ENCODE measurements at places on chromosomes 6 and 20. TPM values are rescaled to one million over a fixed set of nuclear protein-coding genes. Genes with fewer than 3 reads are reported as not detected.

- H3K4me1 ChIP-seq: no peaks in the 10 kb centered on the region
- no peaks in the 10 kb centered on the region for H3K36me3 ChIP-seq
- H3K27ac ChIP-seq: no peak overlapping the region
These were observed 28.8 kb upstream of the TSHZ2 start for GRCh38 chr20:52943185-52943841.

DNA sequence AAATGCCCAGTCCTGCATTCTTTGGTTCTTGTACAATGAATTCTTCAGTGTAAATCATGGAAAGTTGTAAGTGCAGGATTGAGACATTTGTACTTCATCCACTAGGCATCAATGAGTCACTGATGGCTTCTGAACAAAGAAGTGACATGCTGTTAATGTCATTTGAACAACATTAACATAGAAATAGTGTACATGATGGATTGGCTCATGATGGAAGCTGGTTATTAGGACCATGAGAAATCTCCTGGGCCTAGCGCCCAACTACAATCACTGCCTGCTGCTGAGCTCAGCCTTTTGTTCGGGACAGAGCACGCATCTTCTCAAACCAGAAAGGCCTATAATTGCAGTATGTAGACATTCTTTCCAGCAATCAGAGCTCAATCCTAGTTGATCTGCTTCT is 316.8 kb upstream of the TSHZ2 start:
- H3K36me3 ChIP-seq: no peaks in the 10 kb centered on the region
- no peak for DNase-seq
- H3K4me3 ChIP-seq: no peak overlapping the region
- H3K4me1 ChIP-seq: no peaks in the 10 kb centered on the region
- no peak overlapping the region for H3K27ac ChIP-seq

- H3K27me3 ChIP-seq: no peaks in the 10 kb centered on the region
- peak; percentile 13 for DNase-seq
- H3K27ac ChIP-seq: peak overlapping the region; percentile 79
- peaks cover 43% of the 10 kb centered on the region for H3K4me1 ChIP-seq
- peaks cover 9% of the 10 kb centered on the region for H3K36me3 ChIP-seq
- no peak overlapping the region for H3K4me3 ChIP-seq
These were observed 135.6 kb upstream of the PTPRK start for GRCh38 chr6:128655978-128656498.

DNA sequence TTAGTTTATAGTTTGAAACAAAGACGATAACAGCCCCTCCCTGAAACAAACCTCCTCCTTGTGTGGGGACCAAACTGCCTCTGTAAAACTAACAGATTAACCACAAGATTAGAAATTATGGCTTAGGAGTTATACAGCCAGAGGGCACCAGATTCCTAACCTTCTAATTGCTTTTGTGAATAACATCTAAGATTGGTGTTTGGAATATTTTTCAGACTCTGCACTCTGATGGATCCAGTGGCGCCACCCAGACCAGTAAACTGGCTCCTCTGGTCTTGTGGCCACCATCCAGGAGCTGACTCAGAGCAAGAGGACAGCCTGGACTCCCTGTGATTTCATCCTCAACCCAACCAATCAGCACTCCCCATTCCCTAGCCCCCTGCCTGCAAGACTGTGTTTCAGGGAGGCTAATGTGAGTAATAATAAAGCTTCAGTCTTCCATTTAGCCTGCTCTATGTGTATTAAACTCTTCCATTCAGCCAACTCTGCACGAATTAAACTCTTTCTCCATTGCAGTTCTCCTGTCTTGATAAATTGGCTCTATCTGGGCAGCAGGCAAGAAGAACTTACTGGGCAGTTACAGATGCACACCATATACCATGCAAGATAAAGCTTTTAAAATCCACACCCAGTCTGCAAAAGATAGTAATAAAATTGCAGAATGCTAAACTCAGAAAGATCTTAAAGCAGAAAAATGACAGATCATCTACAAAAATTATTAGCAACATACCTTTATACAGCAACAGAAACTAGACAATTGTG is 58.5 kb upstream of the SLC22A16 start:
- no peak overlapping the region for H3K4me3 ChIP-seq
- no peak overlapping the region for H3K27ac ChIP-seq
- no peak for DNase-seq
- H3K27me3 ChIP-seq: no peaks in the 10 kb centered on the region
- peaks cover 79% of the 10 kb centered on the region for H3K4me1 ChIP-seq

DNA sequence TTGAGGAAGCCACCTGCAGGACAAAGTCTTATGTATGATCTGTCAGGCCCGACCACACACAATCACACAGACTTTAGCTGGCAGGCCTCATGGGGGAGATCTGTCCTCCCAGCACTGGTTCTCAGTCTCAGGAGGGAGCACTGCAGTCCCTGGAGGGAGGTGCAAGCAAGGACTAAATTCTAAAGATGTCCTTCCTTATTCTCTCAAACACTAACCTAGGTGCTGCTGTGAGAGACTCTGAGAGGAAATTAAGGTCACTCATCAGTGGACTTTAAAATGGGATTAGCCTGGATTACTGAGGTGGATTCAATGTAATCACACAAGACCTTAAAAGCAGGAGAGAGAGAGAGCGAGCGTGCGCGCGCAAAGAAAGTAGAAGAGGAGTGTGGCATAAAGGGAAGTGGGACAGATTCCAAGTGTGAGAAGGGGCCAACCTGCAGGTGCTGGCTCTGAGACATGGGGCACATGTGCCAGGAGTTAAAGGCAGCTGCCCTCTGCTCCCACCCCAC is 14.3 kb downstream of the GLO1 start:
- H3K36me3 ChIP-seq: peaks cover 33% of the 10 kb centered on the region
- DNase-seq: no peak

DNA sequence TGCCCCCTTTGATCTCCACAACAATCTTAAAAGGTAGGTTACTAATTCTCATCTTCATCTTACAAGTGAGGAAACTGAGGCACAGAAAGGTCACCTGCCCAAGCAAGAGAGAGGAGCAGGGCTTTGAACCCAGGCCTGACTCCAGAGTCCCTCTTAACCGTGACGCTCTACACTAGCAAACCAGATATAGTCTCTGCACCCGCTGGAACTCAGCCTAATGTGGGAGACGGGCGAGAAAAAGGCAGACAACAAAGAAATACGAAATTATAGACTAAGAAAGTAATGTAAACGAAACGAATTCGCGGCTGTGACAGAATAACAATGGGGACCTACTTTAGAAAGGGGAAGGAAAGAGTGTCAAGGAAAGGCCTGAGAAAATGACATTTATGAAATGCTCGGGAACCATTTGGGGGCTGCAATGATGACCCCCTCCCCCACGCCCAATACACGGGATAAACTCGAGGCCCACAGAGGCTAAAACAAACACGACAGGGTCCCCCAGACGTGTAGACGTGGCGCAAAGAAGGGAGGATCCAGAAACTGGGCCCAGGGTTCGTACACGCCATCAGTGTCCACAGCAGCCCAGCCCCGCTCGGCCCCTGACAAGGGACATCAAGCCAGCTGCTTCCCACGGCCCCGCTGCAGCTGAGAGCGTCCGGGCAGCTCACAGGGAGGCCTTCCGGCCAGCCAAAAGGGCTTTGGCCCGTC is 637 bp downstream of the TRPC4AP start:
- peak overlapping the region; percentile 94 for H3K4me3 ChIP-seq
- H3K4me1 ChIP-seq: peaks cover 47% of the 10 kb centered on the region
- peaks cover 35% of the 10 kb centered on the region for H3K36me3 ChIP-seq
- DNase-seq: no peak
- H3K27ac ChIP-seq: peak overlapping the region; percentile 86

DNA sequence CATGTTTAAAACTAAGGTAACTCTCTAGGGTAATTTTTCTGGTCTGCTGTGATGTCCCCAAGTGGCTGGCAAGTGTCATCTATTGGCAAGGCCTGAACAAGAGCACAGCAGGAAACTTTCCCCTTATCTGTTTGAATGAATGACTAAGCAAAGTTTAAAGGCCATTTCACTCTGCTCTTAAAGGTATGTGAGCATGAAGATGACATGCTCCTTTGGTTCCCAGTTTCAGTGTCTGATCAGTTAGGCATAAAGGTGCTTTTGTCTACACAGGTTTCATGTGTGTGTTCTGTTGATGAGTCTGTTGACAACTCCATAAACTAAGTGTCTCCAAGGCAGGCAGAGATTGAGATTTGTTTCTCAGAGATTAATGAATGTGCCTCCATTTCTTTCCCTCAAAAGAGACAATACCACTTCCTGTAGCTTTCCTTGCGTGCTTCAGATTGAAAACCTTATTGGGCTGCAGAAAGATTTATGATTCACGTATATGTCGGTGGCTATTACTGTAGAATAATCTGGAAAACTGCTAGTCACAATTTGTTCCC is 83.9 kb downstream of the MAP3K7 start:
- peaks cover 11% of the 10 kb centered on the region for H3K4me1 ChIP-seq
- peak overlapping the region; percentile 72 for H3K27ac ChIP-seq
- H3K36me3 ChIP-seq: no peaks in the 10 kb centered on the region
- H3K27me3 ChIP-seq: peaks cover 8% of the 10 kb centered on the region

DNA sequence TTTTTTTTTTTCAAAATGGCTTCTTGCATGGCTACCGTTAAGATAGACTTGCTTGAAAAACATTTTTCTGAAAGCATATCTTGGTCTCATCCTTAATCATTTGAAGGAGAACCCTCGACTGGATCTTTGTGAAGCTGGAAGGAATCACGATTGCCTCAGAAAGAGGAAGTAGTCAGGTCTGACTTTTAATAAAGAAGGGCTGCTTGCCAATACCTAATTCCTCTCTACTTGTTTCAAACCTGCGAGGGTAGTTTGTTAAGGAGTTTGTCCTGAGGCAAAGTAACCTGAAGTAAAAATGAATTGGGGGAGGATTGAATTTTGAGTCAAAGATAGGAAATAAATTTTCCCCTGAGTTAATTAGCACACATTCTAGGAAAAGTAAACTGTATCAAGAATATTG is 288.1 kb upstream of the MAP3K7 start:
- no peak overlapping the region for H3K27ac ChIP-seq
- H3K4me1 ChIP-seq: no peaks in the 10 kb centered on the region
- H3K36me3 ChIP-seq: no peaks in the 10 kb centered on the region

DNA sequence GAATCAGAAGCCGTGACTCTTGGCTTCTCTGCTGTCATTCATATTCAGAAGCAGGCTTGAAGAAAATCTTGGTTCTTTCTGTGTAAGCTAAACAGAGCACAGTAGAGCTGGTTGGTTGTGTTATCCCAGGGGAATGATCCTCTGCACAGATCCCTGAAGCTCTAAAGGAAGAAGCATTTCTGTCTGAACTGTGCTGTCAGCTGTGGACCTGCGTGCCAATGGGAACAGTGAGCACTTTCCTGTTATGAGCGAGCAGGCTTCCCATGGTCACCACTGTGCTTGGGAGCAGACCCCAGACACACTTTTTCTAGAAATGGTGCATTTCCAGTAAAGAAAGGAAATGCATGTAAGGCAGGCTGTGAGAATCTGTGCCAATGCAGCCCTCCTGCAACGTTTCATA is 490.2 kb downstream of the EPM2A start:
- H3K27ac ChIP-seq: no peak overlapping the region
- DNase-seq: no peak
- no peaks in the 10 kb centered on the region for H3K36me3 ChIP-seq
- peaks cover 4% of the 10 kb centered on the region for H3K27me3 ChIP-seq

DNA sequence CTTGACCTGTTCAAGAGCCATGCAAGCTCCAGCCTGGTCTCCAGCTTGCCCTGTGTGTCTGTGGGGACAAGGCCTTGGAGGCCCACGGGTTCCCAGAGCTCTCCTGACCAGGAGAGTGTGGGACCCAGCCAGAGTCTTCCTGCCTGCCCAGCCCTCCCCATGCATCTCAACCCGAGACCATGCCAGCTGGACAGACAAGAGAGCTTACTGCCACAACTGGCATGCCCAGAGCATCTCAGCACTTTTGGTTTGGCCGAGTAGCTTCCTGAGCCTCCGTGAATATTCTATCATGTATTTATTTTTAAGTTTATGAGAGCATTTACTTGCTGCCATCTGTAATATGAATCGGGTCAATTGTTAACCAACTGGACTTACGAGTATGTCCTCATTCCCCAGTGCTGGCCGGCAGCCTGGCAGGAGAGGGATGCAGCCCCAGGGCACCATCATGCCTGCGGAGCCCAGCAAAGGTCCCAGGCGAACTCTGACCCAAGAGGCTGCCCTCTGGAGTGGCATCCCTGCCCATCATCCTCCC is 14.9 kb downstream of the IP6K3 start:
- H3K4me1 ChIP-seq: no peaks in the 10 kb centered on the region
- H3K27ac ChIP-seq: no peak overlapping the region
- DNase-seq: no peak
- no peak overlapping the region for H3K4me3 ChIP-seq
- H3K27me3 ChIP-seq: no peaks in the 10 kb centered on the region

The COL19A1 gene
- 0.14 TPM for total RNA-seq

The RAET1G gene
- not detected for total RNA-seq

The IRAK1BP1 gene
- total RNA-seq: 2.3 TPM

The ZC2HC1B gene
- total RNA-seq: not detected

The PHACTR1 gene
- total RNA-seq: 0.05 TPM

The BMP7 gene
- total RNA-seq: not detected

The C6orf132 gene
- 0.23 TPM for total RNA-seq

The PRSS16 gene
- total RNA-seq: 0.55 TPM

The PNLDC1 gene
- 0.74 TPM for total RNA-seq

Data from activated T-helper 2 cell treated with anti-CD3 and anti-CD28 coated beads, Interferon-gamma antibody, Interleukin-2, Interleukin-4, amounts not matched to agents 10 μg/mL and 5 μg/mL and 100 μg/mL, durations not matched to agents 14 hours and 24 hours and 36 hours (primary cell).